CD4-positive, alpha-beta T cell treated with Interleukin-10 for 1 hour (primary cell): ENCODE measurements at places on chromosomes 6 and 20.
A peak's percentile ranks its signal among the peaks of the same experiment; 100 is the strongest.

- no peak for DNase-seq
Observed at GRCh38 chr6:158642097-158642601, 2.4 kb downstream of the DYNLT1 start.

- DNase-seq = no peak
Observed at GRCh38 chr6:105482227-105482844, 79.5 kb upstream of the PREP start.

GRCh38 chr6:137045222-137045789 is 541 bp upstream of the IL20RA start:
- no peak for DNase-seq

DNA sequence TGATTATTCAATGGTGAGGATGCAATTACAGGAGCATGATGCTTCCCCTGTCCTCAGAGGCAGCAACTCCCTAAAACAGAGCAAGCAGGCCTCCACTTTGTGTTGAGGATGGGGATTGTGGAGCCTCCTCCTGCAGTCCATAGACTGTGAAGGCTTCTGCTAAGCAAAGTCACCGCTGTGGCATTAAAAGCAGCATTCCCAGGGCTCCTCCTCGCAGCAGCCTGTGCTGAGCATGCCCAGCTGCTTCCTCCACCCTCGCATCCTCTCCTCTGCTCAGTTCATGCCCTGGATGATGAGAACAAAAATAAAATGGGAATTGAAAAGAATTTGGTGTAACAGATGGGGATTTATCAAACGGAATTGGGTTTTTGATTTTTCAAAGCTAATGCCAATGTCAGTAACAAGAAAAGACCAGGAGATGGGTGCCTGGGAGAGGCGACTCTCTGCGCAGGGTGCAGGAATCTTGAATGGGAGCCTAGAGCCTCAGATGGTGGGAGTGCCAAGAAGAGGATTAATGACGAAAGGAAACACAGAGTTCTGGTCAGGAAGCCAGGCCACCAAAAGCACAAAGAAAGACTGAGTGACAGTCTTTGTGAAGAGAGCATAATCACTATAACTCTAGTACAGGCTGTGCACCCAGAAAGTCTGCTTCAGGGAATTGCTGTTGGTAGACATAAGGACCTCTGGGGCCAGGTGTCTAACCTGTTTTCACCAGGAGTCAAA is 347.6 kb downstream of the TPBG start:
- DNase-seq = no peak

GRCh38 chr20:59688356-59688755 is 84.0 kb downstream of the PHACTR3 start:
- DNase-seq = no peak

DNA sequence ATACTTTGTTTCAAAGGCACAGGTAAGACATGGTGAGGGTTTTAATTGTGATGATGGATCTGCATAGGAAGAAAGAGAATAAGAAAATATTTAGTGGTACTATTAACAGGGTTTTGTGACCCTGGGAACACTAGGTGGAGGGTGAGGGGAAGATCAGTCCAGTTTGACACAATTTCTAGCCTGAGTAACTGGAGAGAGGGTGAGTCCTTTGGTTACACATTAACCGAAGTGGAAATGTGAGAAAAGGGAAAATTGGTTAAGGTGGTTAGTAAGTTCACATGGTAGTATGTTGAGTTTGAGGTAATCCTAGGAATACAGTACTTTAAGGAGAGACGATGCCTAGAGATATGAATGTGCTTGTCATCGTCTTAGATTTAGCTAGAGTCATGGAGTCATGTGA is 54.8 kb upstream of the POU3F2 start:
- no peak for DNase-seq

DNA sequence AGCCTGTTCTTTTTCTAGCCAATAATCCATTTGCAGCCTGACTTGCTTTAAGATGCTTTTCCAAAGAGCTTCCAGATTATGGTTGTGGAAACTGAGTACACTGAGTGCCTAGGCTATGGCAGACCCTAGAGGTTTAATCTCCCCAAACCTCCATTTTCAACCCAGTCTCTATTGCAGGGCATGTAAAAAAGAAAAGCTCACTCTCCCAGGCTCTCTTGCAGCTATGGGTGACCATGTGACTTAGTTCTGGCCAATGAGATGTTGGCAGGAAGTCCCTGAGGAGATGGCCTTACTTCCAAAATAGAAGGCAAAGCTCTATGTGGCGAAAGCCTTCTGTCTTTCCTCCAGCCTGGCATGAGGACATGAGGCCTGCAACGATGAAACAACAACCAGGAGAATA is 3.8 kb downstream of the PDRG1 start:
- no peak for DNase-seq

DNA sequence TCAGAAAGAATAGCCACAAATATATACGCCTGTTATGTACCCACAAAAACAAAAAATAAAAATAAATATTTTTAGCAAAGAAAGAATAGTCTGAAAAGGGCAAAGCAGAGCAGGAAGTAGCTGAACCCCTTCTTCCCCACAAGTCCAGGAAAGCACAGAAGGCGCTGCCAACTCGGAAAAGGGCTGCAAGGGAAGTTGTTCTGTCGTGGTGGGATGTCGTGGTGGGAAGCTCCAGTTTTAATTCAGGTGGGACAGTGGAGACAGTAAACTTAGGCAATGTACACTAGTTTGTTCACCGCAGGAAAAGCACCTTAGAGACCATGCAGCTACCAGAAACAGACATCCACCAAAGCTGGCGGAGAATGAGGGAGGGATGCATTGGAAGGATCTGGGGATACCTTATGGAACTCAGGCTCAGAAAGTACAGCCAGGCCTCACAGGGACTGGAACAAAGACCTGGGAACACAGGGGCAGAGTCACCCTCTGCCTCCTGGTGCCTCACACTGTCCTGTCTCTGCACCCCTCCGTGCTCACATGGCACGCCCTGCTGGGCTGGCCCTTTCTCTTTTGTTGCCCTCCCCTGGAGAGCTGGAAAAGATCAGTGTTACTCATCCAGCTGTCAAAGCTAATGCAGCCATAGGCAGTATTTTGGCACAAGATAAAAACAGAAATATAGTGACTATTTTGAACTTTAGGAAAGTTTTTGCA is 3.3 kb upstream of the APMAP start:
- no peak for DNase-seq

DNA sequence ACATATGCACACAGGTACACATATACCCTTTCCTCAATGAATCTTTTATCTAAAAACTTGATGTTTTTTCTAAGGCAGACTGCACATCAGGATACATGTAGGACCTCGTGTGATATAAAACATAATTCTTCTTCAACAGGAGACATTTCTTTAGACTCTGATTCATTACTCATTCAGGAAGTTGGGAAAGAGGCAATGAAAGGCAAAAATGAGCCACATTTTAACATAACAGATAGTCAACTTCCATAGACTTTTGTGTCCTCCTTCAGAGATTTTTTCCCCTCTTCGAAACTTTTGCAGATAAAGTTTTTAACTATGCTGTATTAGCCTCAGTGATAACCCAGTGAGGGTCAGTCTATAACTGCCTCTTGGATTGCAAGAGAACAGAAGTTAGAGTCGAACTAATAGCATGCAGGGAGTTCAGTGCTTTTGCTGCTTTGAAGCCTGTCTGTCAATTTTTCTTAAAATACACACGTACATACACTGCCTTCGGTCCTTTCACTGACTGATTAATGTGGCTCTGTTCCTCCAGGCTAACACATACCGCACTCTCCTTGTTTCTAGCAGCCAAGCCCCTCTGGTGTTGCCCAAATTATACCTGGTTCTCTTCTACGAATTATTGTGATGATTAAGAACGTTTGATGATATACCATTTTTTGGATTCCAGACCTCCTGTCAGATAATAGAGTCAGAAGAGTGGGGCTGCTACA is 562.5 kb upstream of the MAP3K7 start:
- no peak for DNase-seq

DNA sequence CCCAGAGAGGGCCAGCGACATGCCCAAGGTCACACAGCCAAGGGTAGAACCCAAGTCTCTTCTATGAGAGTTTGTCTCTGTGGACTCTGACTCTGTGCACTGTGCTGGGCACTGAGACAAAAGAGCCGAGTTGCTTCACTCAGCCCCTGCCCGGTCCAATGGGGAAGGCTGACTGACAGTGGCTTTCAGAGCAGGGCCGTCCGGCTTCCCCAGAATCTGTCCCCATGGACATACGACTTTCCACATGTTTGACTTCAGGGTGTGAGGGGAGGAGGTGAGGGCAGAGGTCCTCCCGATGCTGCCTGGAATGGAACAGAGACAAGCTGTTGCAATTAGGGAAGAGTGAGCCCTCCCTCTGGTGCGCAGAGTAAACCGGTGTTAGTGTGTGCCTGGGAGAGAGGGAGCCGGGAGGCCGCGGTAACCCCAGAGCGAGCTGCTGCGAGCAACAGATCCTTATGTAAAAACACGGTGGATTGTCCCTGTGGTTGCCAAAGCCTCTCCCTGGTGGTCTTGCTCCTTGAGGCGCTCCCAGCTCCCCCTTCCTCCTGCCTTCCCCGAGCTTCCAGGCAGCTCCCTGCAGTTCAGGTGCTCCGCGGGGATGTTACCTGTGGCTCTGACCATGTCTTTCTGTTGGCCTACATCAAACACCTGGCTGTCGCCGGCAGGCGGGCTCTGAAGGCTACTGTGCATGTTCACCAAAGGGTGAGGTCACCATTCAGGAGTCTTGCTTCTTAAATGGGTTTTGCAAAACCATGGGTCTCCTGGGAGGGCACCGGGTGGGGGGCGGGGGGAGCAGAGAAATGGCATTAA is 672 bp downstream of the SIRPA start:
- DNase-seq = no peak

GRCh38 chr20:24488800-24489175 is 19.4 kb downstream of the SYNDIG1 start:
- no peak for DNase-seq

DNA sequence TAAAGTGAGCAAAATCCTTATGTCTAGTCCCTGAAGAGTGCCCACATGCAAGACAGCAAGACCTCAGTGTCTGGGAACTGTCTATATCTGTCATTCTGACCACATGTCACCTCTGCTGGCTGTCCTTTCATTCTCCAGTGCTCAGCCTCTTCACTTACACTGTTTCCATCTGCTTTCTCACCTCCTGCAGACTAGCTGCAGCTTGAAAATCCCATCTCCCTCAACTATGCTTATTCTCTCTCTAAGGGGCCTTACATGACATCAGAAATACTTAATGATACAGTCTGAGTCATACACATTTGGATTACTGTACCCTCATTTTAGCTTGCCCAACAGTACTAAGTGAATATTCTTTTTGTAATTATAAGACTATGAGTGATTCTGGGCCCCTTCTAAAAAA is 587.8 kb downstream of the EPM2A start:
- DNase-seq = no peak

- no peak for DNase-seq
Observed at GRCh38 chr20:51489611-51490010, 52.9 kb downstream of the NFATC2 start.

- no peak for DNase-seq
Observed at GRCh38 chr6:26103141-26103769, 16.0 kb downstream of the HFE start.

- DNase-seq = no peak
Observed at GRCh38 chr6:109013656-109014305, 80.9 kb downstream of the SESN1 start.

- no peak for DNase-seq
Observed at GRCh38 chr6:101181006-101181405, 212.5 kb upstream of the GRIK2 start.

DNA sequence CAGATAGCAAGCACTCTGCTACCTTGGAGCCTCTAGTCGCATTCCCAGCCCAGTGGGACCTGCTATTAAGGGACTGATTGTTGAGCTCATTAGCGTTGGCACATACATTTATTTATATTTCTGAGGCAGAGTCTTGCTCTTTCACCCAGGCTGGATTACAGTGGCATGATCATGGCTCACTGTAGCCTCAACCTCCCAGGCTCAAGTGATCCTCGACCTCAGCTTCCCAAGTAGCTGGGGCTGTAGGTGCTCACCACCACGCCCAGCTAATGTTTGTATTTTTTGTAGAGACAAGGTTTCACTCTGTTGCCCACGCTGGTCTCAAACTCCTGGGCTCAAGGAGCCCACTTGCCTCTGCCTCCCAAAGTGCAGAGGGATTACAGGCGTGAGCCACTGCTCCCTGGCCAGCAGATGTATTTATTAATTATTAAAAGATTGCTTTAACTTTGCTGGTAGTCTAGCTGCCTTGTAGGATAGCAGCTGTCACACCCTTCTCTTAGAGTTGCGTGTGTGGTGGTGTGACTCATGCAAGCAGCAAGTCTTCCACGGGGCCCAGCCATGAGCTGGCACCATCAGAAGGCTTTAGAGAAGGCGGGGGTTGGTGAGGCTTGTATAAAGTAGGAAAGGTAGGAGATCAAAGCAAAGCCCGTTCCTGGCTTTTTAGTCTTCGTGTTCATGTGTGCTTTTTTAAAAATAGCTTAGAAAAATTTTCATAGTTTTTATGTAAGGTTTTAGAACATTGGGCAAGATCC is 16.5 kb downstream of the ACTR5 start:
- no peak for DNase-seq

DNA sequence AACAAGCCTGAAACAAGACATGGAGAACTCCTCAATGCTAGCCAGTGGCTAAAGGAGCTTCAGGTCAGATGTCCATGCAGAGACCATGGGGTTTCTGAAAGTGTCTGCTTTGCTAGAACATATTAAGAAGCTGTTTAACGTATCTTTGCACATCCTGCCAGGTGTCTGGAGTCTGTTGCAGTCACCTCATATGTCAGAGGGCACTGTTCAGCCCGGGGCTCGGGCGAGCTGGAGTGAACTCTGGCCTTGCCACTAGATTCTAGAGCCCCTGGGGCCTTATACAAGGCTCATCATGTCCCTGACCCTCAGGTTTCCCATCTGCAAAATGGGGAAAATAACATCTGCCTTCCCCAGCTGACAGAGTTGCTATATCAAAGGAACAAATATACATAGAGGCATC is 59.0 kb downstream of the PRDM1 start:
- no peak for DNase-seq

GRCh38 chr6:118665011-118665410 is 13.6 kb upstream of the CEP85L start:
- peak; percentile 41 for DNase-seq

DNA sequence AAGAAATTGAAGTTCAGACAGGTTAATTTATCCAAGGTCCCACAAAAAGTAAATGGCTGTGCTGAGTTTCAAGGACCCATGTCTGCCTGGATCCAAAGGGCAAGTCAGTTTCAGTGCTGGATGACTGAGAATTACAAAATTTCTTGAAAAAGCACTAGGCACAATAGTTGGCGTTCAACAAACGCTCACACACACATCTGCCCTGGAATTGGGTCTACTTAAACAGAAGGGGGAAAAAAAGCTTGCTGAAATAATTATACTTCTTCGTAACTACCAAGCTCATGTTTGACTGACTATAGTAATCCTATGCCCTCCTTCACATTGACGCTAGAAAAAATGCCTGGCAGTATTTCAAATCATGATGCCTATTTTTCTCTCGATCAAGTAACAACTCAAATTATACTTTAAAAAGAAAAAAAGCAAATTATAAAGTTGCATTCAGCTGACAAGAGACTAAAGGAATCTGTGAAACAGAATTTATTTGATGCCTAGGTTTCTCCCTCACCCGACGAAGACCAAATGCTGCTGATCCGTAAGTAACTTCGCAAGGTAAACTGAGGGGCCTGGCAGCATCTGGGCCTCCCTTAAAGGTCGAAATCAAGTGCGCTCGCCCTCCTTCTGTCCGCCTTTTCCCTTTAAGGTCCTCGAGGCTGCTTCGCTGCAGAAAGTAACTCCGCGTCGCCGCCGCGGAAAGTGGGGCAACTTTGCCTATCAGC is 650 bp upstream of the CD2AP start:
- no peak for DNase-seq

- DNase-seq = peak; percentile 80
Observed at GRCh38 chr20:478949-479429, 16.7 kb upstream of the TBC1D20 start.
